Stimulated activated CD8-positive, alpha-beta memory T cell treated with anti-CD3 and anti-CD28 coated beads, Interleukin-4, amount 100 ng/mL, for 24 hours (primary cell): ENCODE measurements at places on chromosomes 5 and 9.

DNA sequence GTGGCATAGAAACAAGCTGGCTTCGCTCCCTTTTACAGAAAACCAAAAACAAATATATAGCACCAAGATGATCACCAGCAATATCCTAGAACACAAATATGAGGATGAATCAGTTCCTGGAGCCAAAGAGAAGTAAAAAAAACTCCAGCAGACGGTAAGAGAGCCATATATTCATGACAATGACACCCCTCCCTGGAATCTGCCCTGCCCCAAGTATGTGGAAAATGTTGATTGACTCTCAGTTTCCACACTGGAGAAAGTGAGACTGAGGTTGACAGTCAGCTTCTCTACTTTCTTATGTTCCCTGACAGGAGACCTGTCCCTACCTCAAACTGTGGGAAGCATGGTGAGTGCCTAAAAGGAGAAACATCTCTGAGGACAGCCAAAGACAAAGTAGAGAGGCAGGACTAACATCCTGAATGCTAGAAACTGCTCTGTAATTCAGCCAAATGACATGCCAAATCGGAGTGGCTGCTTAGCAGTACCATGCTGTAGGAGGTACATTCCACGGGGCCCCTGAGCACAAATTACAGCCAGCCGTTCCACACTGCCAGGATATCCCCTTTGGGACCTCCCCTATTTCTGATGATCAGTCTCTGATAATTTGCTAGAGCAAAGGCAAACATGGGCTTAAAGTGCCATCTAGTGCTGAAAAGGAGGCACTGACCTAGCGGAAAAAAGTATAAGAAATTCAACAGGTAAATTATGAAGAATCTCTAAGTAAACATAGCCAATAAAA lies 424.0 kb upstream of the RGMB start:
- DNase-seq = no peak

DNA sequence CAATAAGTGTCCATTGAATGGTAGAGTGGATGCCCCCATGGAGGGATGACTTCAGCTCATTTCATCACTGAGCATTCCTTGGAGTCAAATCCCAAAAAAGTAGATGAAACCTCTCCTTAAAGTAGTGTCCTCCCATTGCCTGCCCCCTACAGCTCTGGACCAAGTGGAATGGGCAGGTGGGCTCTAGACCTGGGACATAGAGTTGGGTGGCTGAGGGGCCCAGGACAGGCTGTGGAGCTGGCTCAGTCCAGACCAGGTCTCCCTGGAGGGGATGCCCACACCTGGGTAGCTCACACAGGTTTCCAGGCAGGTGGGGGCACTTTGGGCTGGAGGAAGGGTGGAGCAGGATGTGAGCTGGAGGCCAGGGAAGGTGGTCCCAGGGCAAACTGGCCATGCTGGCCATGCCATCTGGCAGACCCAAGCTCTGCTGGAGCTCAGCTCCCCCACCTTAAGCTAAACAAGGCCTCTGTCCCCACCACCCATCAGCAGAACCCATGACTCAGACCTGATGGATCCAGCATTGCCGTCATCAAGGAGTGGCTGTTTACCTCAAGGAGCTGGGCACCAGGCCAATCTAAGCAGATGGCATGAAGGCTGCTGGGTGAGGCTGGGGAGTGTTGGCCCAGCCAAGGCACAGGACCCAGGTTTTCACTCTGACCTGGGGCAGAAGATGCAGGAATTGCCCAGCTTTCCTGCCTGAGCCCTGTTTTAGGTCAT lies 6.2 kb upstream of the SPINK4 start:
- no peak for DNase-seq

GRCh38 chr9:26325444-26325829 lies 567.2 kb downstream of the CAAP1 start:
- no peak for DNase-seq

DNA sequence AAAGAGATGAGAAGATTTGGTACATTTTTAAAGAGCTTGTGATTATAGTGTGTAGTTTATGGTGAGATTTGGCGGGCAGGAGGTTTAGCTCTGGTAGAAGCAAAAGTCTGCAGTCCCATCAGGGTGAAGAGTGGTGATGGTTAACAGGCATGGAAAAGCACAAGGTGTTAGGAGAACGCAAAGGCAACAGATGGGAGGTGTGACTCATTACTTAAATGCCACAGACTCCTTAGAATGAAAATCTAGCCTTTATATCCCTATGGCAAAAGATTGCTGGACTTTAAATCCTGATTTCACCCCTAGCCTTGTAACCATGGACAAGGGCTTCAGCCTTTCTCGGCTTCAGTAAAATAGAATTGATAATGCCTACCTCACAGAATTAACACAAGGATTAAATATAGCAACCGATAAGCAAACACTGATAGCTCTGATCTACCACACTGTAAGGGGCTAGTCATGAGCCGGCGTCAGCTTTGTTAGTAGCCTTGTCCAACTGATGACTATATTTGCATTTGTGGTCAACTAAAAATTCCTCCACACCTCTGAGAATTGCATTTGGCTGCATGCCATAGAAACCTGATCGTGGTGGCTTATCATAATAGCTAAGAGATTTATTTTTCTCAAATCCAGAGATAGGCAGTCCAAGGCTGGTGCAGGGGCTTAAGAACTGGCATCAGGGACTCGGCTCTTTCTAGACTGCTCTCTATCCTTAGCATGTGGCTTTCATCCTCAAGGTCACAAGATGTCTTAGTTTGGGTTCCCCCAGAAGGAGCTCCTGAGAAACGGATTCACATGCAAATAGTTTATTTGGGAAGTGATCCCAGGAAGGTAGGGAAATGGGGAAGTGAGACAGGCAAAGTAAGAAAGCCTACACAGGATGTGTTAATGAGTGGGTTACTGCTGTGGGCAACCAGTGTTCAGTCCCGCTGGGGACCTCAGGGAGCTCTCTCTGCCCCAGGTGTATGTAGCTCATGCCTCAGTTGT lies 19.6 kb downstream of the MFAP3 start:
- no peak for DNase-seq

- no peak for DNase-seq
These were observed 18.0 kb upstream of the CAPSL start for GRCh38 chr5:35956429-35956828.

DNA sequence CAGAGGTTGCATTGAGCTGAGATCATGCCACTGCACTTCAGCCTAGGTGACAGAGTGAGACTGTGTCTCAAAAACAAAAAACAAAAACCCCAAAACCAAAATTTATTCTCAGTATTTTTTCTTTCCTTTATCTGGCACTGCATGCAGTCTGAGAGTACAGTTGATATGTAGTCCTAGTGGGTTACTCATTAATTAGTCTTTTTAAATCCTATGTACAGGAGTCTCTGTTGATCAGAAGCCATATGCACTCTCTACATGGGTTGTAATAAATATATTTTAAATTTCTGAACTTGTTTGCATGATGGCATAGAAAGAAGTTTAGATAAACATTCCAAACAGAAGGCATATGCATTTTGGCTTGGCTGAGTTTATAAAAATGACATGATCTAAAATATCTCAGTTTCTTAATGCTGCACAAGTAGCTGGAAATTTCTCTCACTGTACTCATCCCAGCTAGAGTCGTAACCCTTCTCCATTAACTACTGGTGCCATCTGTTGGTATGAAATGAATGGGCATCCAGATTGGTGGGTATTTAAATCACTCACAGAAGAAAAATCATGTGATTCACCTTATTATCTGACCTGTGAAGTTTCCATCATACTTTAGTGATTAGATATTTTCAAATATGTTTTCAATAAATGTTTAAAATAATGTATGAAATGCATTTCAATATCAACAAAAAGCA lies 284.8 kb downstream of the CTNND2 start:
- no peak for DNase-seq

DNA sequence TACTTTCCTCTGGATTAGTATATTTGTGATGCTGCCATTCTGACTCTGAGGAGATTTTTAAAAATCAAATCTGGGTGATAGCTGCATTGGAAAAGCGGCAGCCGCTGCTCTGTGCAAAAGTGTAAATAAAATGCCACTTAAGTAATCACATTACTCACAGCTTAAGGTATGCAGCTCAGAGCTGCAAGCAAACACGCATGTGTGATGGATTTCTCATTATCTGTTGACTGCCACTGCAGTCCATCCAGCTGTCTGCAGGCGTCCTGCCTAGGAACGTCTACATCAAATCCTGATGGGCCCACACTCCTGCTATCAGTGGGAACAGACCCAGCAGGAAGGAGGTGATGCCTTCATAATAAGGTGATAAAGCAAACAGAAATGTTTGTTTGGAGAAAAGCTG lies 216.9 kb downstream of the SPOCK1 start:
- no peak for DNase-seq

- DNase-seq = no peak
These were observed 122.8 kb upstream of the PITX1 start for GRCh38 chr5:135156715-135157404.
